ENCODE measurements at places on chromosomes 1 and 21.
A peak's percentile ranks its signal among the peaks of the same experiment; 100 is the strongest.

- DNase-seq = no peak
Measured at GRCh38 chr1:54377040-54377691, 29.0 kb downstream of the SSBP3 start.

DNA sequence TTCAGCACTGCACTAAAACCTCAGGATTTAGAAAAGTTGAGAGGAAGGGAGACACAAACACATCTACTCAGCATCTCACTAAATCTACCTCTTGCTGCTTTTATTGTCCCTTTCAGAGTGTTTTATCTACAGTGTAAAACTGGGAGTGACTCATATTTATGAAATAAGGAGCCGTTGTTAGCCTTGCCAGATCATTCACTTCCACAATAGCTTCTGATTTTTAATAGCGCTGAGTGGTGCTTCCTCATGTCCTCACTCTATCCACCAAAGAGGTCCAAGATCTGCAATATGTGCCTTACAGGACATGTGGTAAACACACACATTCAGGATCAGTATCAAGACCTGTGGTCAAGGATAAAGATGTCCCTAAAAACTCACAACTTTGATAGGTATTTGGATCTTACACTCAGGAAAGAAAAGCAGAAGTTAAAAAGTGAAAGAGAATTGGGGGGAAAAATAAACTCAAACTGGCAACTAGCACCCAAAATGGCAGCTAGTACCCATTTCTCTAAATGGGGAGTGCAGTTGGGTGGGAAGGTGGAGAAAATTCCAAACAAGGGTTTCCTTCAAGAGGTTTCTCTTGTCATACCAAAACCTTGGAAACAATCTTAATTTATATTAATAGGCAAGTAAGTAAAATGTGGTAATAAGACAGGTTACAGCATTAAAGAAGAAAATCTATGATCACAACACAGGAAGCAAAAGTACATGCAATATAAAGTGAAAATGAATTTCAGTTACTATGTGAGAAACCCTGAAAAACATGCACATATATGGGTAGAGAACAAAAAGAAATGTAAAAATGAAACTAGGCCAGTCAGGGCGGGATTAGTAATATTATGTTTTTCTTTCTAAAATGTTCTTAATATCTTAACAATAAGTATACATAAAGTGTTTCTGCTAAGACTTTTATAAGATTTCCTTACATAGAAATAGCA, 15.9 kb downstream of the DUSP10 start:
- no peak for DNase-seq

- no peak for DNase-seq
Measured at GRCh38 chr1:8059161-8059622, 33.1 kb upstream of the ERRFI1 start.

DNA sequence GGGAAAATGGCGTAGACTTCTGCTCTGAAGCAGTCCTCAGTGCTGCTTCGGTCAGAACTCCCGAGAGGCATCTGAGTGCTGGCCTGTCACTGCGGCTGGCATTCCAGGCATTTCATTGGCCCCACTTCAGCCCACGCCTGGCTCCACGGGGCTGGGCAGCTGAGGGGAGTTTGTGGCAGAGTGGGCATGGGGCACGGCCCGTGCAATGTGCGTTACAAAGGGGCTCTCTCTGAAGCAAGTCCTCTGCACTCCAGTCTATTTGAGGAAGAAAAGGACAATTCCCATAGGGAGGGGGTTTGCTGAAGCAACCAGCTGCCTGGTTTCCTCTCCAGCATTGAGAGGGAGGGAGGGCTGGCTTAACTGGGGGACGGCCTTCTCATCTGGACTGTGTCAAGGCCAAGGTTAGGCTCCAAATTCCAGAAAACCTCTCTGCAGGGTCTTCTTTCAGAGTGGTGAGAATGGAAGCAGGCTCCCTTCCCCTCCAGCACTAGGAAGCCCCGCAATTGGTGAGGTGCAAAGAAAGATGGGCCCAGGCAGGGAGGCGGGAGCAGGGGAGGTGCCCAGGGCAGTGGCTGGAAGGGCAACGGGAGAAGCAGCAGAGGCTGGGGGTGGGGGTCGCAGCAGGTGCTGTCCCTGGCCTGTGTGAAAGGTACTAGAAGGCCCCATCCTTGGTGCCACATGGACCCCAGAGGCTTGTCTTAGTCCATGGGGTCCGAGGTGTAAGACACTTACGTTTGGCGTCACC, 21.1 kb upstream of the GPR157 start:
- DNase-seq = no peak

DNA sequence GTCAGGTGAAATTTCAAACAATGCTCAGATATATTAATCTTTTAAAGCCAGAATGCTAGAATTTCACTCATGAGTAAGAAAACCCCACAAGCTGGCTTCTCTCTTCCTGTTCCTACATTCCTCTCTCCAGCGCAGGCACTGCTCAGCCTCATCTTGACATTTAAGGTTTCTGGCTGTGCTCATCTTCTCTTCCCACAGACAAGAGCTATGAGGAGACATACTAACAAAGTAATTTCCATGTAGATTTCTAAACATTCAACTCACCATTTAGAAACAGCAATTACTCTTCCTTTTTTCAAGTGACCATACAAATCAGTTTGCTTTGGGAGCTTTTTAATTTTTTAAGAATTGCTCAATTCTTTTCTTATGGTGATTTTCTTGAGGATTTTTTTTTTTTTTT, 7.8 kb upstream of the LRRC8D start:
- peak; percentile 54 for DNase-seq

DNA sequence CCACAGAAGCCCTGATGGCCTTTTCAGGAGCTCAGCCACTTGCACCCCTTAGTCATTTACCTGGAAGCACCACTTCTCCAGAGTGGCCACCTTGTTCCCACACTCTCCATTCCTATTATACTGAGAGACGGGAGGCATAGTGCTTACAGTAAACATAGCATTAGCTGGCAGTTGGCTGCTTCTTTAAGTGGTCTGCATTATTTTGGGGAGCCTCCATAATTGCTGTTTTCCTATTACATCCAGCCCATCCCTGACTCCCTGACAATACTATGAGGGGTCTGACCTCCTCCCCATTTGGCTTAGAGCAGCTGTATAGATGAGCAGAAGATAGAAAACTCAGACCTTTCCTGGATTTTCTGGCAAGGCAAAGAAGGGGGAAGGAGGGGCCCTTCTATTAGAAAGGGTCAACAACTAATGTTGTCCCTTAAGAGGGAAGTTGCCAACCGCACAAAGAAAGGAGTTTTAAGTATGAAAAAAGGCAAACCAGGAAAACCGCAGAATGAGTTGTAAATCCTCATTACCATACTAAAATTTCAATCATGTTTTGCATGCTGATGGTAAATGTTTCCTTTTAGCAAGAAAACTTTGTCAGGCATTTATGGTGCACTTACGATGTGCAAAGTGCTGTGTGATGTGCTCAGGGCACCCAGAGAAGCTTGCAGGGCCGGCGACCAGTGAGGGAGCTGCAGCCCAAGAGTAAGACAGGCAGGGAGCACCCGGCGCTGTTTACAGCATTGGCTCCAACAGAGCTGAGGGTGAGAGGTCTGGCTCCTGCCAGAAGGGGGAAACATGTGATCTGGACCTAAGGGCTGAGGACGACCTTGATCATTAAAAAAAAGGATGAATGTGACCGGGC, 167.3 kb downstream of the ZZZ3 start:
- DNase-seq = peak; percentile 83

DNA sequence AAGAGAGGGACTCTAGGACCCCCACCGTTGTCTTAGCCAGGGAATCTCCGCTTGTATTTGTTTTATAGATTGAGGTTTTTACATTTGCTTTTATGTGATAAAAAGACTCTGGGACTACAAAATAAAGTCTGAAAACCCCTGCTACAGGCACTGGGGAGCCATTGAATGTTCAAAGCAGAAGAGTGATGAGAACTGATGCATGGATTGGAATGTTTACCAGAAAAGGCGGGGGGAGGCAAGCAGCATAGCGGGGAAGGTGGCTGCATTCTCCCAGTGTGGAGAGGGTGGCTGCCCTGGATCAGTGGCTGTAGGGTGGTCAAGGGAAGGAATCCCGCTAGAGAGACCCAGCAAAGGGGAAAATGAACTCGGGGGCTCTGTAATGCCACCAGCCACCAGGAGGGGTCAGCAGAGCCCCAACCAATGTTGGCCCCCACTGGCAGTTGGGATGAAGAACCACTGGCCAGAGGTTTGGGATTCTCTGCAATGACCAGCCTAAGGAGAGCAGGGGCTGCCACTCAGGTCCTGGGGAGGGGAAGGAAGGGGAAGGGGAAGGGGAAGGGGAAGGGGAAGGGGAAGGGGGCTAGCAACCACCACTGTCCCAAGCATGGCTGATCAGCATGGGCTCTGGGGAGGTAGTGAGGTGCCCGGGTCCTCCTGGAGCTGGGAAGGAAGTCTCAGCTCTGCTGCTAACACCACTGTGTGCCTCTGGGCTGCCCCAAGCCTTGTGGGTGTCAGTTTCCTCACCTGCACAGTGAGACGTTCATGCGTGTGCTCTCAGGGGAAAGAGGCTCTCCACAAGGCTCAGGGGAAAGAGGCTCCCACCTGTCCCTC, 19.2 kb upstream of the PEF1 start:
- peak; percentile 87 for DNase-seq

DNA sequence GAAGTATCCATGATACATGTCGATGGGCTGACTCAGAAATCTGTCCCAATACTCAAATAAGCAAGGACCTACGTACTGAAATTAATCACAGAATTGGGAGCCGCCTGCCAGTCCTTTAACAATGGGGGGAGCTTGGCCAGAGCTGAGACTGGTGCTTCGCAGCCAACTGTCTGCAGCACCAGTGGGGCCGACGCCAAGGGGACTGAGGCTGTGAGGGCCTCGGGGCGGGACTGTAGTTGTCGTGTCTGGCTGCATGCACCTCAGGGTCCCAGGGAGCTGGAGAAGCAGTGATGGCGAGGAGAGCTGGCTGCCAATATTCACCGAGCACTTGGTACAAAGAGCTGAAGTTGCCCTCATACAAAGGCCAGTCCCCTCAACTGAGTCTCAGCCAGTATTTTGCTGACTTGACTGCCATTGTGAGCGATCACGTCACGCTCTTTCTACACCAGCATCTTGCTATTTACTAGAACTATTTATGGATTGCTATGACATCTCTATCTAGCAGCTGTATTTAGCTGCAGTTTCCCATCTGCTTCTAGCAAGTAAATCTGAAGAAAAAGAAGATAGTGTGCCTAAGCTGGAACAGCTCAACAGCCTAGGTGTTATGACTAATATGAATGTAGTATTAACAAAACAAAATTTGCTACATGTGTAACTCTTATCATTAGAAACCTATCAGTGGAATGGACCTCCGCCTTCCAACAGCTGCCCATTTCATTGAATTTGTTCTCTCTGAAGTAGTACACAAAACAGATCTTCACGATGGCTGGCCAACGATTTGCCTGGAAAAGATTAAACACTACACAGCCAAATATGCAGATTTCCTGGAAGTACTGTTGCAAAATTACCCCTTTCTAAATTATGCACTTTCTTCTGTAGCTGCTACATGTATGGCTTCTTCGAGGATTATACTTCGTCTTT, 29.1 kb downstream of the EVI5 start:
- DNase-seq = no peak

DNA sequence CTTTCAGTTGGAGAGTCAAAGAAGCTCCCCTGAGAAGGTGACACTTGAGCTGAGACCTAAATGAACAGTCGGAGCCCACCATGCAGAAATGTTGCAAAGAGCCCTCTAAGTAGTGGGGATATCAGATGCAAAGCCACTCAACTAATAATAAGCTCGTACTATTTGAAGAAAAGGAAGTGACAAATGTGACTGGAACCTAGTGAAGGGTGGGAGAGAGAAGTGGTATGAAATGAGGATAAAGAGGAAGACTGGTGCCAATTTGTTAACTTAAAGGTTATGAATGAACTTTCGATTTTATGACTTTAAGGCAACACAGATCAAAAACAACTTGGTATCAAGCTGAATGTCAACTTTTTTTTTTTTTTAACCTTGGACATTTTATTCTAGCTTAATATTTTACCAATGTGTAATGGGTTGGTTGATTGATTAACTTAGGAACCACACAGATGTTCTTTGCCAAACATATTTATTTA, 14.7 kb downstream of the LYPLAL1 start:
- no peak for DNase-seq

GRCh38 chr1:52264530-52265115, 101.4 kb downstream of the CC2D1B start:
- DNase-seq = no peak

- DNase-seq = no peak
Measured at GRCh38 chr1:12157366-12158231, 9.2 kb upstream of the TNFRSF1B start.

DNA sequence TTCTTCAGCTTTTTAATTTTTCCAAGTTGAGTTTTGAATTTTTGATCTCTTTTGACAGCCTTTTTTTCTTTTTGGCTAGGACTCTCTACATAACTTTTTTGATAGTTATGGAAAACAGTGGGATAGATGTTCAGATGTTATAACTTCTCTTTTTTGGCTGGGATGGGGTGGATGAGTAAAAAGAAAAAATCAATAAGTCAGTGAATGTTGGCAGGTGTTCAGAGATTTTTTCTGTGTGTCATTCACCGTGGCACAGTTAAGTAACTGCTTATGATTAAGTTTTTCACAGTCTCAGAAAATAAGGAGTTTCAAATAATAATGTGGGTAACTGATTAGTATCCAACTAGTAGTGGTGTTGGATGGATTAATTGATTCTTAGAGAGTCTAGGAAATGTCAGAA, 24.0 kb downstream of the HS2ST1 start:
- DNase-seq = no peak

DNA sequence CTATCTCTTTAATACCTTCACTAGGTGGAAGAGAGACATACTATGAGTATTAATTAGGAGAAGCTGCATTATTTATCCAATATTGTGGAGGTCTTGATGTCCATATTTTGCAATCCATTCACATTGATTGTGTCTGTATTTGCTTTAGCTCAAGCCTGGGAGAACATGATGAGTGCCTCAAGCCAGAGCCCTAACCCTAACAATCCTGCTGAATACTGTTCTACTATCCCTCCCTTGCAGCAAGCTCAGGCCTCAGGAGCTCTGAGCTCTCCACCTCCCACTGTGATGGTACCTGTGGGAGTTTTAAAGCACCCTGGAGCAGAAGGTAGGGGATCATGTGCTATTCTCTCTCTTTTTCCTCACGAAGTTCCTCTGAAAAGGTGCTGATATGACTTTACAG, 99.5 kb downstream of the CC2D1B start:
- DNase-seq = no peak

- DNase-seq = no peak
Measured at GRCh38 chr1:58456470-58456869, 90.1 kb downstream of the OMA1 start.

DNA sequence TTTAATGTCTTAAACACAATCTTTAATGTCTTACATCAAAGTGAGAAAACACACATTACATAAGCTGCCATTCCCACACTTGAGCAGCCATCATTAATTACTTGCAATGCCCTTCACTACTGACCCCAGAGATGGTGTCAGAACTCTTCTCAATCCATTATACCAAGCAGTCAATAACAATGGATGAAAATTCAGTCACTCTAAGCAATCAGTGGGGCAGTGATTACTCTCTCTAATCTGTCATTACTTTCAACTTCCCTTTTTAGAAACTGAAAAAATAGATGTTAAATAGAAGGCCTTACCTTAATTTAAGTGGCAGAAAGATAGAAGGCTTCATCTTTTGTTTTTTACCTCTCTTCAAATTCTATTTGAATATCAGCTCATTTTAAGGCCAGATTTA, 9.7 kb upstream of the FRRS1 start:
- no peak for DNase-seq
